ENCODE measurements at places on chromosomes 13 and 19.
A peak's percentile ranks its signal among the peaks of the same experiment; 100 is the strongest.

GRCh38 chr13:61084988-61085387 lies 330.7 kb downstream of the PCDH20 start:
- no peak for DNase-seq

- DNase-seq = no peak
These were observed 117.4 kb upstream of the WASF3 start for GRCh38 chr13:26440111-26440510.

GRCh38 chr19:17049711-17050280 lies 23.2 kb upstream of the CPAMD8 start:
- no peak for DNase-seq

DNA sequence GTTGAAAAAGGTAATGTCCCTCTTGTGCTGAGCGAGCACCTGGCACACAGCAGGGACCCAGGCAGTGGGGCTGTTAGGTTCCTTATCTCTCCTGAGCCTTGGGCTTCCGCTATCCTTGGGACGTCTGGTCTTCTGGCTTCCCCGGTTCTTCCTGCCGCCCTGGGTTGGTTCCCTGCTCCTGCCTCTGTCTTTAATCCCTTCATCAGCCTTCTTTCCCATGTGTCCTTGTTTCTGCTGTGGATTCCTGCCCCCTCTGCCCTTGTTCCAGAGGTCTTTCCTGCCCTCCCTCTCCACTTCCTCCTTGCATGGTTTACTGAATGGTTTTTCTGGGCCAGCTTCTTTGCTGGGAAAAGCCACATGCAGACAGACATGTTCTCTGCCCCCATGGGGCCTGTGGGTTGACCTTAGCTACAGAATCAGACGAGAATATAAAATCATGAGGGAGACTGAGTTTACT lies 2.6 kb downstream of the EPN1 start:
- no peak for DNase-seq

DNA sequence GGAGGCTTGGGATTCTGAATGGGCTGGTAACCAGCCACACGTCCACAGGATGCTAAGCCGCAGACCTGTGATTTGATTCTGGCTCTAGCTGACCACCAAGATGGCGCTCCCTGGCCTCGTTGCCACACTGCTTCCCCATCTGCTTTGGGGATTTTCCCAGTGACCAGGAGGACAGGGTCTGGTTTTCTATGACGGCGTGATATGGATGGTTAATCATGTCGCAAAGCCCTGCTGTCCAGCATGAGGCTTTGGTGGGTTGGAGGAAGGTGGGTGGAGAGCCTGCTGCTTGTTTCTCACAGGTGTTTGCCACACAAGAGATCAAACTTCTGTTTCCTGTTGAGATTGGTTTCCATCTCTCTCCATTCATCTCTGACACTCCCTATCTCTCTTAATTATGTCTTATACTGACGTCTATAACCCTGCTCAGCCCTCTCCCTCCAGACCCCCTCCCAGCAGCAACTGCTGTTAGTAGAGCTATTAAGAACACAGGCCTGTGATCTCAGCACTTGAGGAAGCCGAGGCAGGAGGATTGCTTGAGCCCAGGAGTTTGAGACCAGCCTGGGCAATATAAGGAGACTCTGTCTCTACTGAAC lies 102.7 kb downstream of the SIPA1L3 start:
- peak; percentile 60 for DNase-seq

DNA sequence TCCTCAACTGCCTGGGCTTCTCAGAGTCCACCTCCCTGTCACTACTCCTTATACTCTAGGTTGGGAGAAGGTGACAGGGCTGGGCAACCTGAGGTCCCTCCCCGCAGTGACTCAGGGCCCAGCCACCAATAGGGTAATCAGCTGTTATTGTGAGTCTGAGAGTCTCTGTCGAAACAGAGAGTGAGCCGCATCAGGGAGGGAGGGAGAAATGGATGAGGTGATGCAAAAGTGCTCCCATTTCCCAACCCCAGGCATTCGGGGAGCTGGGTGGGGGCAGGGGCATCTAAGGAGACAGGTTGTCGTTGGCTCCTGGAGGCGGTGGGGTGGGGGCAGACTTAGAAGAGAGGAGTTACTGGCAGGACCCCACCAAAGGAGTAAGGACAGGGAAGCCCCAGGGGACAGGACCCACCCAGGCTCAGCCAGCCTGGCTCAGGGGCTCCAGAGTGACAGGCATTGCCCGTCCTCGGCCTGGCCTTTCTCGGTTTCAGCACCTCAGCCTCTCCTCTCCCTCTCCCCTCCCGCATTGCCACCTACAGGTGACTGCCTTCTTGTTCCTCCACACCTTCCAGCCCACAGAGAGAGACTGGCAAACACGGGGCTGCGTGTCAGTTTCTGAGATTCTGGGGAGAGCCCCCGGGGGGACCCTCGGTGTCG lies at the start of gene DMKN:
Gene DMKN (minus strand): TSS at position 22 of the 654 bp plus-strand sequence. CDS start 174 bp downstream, outside the sequence.
- DNase-seq = no peak

- no peak for DNase-seq
These were observed 6.0 kb upstream of the UBL3 start for GRCh38 chr13:29856426-29856825.

- DNase-seq = no peak
These were observed 7.9 kb downstream of the DBP start for GRCh38 chr19:48629297-48629598.

GRCh38 chr13:42043676-42044075 lies 4.8 kb upstream of the DGKH start:
- no peak for DNase-seq

DNA sequence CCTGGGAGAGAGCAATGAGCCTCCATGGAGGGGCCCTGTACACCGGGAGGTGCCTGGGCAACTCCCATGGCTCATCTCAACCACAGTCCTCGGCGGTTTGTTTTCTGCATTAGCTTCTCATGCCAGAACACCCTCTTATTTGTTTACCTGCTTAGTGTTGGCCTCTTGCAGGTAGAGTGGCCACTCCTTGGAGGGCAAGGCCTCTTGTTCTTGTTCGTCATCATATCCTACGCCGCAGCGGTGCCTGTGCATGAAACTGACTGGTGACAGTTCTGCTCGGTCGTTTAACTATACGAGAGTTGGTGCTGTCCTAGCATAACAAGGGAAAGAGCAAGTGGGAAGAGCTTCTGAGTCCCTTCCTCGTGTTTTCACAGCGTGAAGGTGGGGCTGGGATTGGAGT lies 40.5 kb upstream of the RNF113B start:
- DNase-seq = no peak

GRCh38 chr13:27534108-27534980 lies 84.0 kb upstream of the MTIF3 start:
- DNase-seq = no peak

GRCh38 chr13:42762251-42762650 lies 19.1 kb upstream of the FAM216B start:
- DNase-seq = no peak

- DNase-seq = no peak
These were observed 84.1 kb upstream of the TRPC4 start for GRCh38 chr13:37953696-37954095.

DNA sequence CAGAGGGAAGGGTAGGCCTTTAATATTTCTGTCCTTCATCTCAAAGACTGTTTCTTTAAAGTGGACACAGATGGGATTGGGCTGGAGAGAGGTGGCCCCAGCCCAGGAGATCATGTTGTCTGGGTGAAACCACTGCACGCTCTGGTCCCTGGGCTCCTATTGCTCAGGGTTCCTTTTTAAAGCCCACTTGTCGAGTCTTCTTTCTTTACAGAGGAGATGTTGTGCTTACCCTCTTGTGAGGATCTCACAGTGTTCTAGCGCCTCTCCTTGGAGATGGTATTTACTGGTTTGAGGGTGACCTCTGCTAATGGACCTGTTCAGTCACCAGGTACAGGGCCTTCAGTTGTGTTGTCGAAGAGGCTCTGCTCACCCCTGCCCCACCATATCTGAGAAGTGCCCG lies 128.4 kb downstream of the TM9SF2 start:
- no peak for DNase-seq

DNA sequence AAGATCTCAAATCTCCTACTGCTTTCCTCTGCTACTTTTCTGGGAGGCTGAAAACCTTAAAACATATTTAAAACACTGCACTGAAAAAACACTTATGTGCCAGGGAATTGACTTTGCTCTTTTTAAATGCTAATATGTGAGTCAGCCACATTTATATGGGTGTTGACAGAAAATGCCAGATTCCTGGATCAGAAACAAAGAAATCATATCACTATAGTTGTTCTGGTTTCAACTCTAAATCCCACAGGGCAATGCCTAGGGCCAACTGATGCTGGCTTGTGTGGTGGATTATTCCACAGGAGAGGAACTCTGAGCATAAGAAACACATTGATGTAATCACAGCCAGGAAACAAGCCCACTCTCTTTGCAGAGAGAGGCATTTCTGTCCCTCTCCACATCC lies 1439.0 kb upstream of the SPRY2 start:
- DNase-seq = no peak

DNA sequence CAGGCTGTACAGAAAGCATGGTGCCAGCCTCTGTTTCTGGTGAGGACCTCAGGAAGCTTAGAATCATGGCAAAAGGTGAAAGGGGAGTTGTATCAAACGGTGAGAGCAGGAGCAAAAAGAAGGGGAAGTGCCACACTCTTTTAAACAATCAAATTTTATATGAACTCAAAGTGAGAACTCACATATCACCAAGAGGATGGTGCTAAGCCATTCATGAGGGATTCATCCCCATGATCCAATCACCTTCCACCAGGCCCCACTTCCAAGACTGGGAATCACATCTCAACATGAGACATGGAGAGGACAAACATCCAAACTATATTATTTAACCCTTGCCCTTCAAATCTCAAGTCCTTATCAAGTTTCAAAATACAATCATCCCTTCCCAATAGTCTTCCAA lies 836.7 kb downstream of the SLITRK5 start:
- DNase-seq = no peak

- no peak for DNase-seq
These were observed 1.3 kb upstream of the GALP start for GRCh38 chr19:56174550-56174949.

GRCh38 chr19:58154287-58154678 lies 3.7 kb upstream of the ZNF329 start:
- peak; percentile 22 for DNase-seq

- peak; percentile 71 for DNase-seq
These were observed 690 bp downstream of the KMT2B start for GRCh38 chr19:35718345-35719041.

- DNase-seq = no peak
These were observed 29.5 kb upstream of the RBM26 start for GRCh38 chr13:79435561-79435990.

GRCh38 chr13:37194428-37194861 lies 89.0 kb upstream of the CSNK1A1L start:
- DNase-seq = no peak

DNA sequence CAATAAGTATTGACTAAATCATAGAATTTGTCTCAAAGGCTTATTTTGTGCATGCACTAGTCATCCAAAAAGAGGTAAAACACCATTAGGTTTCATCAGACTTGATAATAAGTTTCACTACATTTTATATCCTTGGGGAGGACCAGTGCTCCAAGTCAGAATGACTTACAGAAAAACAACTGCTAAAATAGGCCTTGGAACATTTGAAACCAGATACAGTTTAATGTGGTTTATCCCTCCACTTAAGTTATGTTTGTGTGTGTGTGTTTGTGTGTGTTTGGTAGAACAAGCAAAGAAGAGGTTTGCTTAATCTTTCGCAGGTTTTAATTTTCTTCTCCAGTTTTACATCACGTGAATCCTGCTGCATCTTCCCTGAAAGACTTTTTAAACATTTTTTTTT lies 570.9 kb downstream of the PCDH9 start:
- DNase-seq = no peak

- no peak for DNase-seq
These were observed 81.3 kb upstream of the TMTC4 start for GRCh38 chr13:100755891-100756290.

DNA sequence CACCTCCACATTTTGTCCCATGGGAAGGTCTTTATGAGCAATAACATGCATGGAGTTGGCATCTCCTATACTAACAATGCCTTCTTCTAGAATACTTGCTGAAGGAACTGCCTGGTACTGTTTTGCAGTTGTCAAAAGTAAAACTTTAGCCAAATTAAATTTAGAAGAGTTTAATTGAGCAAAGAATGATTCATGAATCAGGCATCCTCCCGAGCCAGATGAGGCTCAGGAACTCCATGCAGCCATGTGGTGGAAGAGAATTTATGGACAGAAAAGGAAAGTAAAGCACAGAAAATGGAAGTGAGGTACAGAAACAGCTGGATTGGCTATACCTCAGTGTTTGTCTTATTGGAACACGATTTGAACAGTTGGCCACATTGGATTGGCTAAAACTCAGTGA lies 1081.9 kb downstream of the SLITRK1 start:
- DNase-seq = no peak

- peak; percentile 84 for DNase-seq
These were observed 759 bp downstream of the RB1 start for GRCh38 chr13:48304143-48304876.

DNA sequence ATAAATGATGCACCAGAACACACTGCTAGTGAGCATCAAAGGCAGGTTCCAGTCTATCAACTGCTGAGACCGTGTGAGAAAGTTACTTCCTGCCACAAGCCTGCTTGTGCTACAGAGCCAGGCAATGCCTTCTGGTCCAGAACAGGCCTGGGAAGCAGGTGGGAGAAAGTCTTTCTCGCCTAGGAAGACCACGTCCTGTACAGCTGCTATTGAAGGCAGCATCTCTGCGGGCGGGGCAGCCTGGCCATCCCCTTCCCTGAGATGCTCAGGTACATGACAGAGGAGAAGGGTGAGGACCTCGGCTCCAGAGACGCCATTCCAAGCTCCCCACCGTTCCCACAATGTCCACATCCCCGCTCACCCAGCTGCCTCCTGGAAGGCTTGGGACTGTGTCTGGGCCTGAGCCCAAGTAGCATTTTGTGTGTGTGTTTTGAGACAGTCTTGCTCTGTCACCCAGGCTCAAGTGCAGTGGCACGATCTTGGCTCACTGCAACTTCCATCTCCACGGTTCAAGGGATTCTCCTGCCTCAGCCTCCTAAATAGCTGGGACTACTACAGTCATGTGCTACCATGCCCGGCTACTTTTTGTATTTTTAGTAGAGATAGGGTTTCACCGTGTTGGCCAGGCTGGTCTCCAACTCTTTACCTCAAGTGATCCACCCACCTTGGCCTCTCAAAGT lies 3.4 kb downstream of the RFX1 start:
- peak; percentile 36 for DNase-seq

- DNase-seq = peak; percentile 31
These were observed 3.2 kb downstream of the PDX1 start for GRCh38 chr13:27922883-27923612.

DNA sequence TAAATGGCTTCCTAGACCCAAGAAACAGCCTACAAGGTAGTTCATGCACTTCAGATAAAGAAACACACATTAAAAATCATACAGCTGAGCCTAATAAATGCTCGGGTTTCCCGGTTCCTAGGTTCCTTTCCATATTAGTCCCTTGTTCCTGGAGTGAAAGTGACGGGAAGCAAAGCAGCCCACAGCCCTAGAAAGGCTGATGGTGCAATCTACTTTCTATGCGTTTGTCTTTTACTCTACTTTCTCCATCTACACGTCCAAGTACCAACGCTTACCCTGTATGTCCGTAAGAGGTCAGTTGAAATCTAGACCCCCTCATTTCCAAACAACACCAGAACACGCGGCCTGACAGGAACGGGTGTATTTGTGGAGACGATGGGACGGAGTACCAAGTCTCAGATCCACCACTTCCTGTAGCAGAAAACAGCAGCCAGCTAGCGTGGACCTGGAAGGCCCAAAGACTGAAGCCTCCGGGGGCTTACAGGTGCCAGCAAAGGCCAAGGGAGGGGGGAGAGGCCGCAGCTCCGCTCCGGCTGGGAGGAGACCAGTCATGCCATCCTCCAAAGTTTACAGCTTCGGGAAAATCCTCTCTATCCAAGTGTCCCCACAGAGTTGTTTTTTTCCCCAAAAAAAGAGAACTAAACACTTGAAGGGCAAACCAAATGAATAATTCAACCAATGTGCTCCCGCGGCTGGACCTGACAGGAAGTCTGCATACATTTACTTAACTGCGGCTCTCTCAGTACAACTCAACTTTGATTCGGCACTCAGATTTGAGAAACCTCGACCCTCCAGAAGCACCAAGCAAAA lies 34.1 kb downstream of the STK24 start:
- DNase-seq = no peak

All from GM13976 (cell line).